ENCODE measurements at places on chromosomes 4 and X.

DNA sequence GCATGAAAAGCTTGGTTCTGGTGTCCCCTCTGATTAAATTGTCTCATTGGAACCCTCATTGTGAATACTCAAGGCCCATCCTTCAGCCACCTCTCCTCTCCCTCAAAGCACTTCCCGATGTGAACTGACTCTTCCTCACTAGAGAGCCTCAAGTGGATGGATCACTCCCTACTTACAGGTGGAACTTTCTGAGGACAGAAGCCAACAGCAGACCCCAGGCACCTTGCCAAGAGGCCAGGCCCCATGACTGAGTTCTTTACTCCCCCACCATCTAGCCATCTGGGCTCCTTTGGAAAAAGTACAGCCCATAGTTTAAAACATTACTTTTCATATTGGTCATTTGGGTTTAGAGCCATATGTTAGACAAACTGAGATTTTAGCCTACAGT is 224.1 kb downstream of the SHROOM3 start:
- no peak for DNase-seq

DNA sequence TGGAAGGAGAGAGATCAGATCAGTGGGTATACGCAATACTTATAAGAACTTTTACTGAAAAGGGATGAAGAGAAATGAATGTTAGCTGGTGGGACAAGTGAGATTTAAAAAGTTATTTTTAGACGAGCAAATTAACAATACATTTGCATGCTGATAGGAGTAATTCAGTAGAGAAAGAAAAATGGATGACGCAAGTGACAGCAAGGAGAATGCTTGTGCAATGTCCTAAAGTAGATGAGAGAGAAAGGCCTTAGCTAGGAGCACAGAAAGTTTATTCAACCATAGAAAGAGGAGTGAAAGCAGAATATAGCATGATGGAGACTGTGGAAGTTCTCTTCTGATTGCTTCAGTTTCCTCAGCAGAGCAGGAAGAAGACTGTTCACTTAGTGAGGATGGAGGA is 45.8 kb downstream of the OSTC start:
- no peak for DNase-seq

- no peak for DNase-seq
Measured at GRCh38 chr4:170017252-170017651, 8.9 kb downstream of the MFAP3L start.

- DNase-seq: no peak
Measured at GRCh38 chr4:131288441-131288840, 1860.7 kb upstream of the PCDH10 start.

- DNase-seq: no peak
Measured at GRCh38 chrX:129585691-129586090, 45.6 kb downstream of the OCRL start.
